Stimulated activated CD8-positive, alpha-beta memory T cell treated with anti-CD3 and anti-CD28 coated beads, Interleukin-7, amount 100 ng/mL, for 4 hours (primary cell): ENCODE measurements at places on chromosomes 11 and 22.

DNA sequence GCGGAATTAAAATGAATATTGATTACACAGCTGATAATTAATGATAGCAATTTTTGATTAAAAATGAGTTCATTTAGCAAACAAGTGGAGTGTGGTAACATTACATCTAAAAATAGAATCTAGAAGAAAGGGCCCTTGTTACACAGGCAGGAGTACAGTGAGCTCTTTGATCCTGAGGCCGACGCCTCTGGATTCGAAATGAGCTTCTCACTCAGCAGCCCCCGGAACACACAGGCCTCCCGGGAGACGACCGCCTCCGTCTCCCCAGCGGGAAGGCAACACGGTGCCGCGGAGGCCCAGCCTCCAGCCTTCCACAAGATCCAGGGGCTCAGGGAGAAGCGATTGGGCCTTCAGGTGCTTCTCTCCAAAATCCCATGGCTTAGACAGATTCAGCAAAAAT is 379.1 kb downstream of the BRD1 start:
- no peak for DNase-seq

DNA sequence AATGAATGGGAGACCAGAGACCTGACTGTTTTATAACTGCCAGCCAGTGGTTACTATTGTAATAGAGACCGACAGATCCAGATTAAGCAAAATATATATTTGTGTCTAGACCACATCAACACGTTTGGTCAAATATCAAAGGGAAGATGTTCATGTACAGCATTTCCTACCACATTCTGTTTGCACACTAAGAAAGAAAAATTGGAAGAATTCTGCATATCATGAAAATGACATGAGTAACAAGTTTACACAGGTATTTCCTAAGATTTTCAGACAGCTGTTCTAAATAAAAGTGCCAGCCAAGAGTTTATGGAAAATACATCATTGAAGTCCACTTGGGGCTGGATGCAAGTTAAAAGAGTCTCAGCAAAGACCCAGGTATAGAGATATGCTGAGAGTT is 145.5 kb upstream of the ANO3 start:
- DNase-seq = no peak

GRCh38 chr22:18082467-18082866 is 4.7 kb downstream of the PEX26 start:
- DNase-seq = no peak

DNA sequence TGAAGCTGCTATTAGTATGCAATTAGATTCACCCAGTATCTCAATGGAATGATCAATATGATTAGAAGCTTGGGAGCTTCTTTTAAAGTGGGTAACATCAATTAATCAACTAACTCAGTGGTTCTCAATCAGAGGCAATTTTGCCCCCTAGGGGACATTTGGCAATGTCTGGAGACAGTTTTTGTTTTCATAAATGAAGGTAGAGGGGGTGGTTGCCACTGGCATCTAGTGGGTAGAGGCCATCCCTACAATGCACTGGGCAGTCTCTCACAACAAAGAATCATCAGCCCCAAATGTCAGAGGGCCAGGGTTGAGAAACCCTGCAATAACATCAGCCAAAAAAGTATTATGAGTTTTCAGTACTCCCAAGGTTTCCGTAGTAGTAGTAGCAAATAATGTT is 5.9 kb upstream of the AMOTL1 start:
- DNase-seq = no peak

DNA sequence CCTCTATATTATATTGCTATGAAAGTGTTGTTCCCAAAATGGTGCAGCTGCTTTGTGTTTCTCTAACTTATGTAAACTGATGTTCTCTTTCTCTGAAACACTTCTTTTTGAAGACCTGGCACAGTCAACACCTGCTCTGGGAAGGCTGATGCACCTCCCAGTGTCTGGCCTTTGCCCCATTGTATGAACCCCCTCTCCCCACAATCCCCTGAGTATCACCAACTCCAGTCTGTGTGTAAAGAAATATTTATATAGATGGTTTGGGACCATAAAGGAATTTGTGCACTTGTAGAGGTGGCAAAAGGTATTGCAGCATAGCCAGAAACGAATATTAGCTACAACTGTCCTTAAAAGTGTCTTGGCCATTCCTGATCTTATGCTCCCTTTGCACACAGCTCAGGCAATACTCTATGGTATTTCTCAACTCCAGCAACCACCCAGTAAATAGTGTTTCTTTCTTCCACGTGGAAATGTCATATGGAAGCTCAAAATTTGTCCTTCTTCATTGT is 365.2 kb upstream of the DDI1 start:
- no peak for DNase-seq
